ENCODE measurements at places on chromosomes 1 and 21.

GRCh38 chr1:160206036-160206389, 829 bp downstream of the PEA15 start:
- no peak for DNase-seq

DNA sequence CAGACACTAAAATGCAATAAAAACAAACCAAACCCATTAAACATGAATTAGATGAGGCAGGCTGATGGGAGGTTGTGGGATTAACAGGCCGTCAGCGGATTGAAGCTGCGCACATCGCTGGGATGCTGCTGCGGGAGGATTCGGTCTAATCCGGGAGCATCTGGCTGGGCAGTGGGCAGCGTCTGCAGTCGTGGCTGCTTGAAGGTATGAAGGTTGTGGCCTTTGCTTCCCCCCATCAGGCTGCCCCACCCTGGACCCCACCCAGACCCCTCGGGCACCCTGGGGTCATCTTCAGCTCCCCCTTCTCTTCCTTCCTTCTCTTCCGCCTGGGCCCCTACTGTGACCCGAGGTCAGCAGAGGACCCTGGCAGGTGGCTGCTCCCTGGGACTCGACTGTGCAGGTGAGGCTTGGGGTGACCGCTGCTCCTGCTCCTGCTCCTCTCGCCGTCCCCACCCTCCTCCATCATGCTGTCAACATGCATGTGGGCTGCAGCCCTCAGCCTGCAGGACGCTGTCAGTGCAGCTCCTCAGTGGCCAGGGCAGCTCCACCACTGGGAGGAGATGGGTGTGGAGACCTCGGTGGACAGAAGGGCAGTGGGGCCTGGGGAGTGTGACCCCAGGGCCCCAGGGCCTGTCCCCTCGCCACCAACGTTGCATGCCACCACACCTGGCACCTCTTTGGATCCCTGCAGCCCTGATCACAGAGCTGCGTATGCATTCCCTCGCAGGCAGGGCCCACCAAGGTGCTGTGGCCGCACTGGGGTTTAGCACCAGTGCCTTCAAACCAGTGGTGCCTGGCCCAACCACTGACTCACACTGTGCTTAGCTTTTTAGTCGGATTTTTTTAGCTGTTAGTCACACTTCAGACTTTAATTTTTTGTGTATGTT, 112.2 kb upstream of the COL6A1 start:
- no peak for DNase-seq

GRCh38 chr1:231701306-231701705, 74.7 kb downstream of the DISC1 start:
- no peak for DNase-seq

DNA sequence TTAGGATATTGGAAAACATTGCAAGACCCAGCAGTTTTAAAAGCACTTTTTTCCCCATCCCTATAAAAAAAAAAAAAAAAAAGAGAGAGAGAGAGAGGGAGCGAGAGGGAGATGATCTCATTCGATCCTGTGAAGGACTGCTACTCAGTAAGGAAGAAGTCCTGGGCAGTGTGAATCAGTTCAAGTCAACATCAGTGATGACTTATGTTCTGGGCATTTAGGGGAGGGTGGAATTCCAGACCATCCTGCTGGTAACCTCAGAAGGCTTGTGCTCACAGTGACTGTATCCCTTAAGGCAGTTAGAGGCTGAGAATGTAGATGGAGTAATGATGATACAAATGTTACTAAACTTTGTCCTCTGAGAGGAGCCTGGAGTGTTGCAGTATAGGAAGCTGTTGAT, 151.4 kb downstream of the TGFB2 start:
- DNase-seq: no peak

DNA sequence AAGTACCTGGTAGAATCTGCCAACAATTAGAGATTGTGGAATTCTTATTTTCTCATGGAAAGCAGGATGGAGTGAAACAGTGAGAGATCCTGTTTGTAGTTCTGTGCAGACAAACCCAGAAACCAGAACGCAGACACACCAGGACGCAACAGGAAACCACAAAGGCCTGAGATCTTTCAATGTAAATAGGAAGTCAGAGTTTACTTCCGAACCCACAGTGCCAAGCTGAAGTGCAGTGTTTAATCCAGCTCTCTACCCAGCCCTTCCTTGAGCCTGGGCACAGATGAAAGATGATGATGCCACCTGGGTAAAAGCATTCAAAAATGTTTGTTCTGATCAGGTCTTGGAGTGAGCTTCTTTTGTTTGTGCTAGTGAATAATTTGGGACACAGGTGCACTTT, 244.2 kb upstream of the HOOK1 start:
- DNase-seq: no peak

GRCh38 chr1:87226341-87226760, 102.3 kb upstream of the LMO4 start:
- DNase-seq: no peak

GRCh38 chr1:22313321-22313720, 138.3 kb upstream of the ZBTB40 start:
- no peak for DNase-seq

DNA sequence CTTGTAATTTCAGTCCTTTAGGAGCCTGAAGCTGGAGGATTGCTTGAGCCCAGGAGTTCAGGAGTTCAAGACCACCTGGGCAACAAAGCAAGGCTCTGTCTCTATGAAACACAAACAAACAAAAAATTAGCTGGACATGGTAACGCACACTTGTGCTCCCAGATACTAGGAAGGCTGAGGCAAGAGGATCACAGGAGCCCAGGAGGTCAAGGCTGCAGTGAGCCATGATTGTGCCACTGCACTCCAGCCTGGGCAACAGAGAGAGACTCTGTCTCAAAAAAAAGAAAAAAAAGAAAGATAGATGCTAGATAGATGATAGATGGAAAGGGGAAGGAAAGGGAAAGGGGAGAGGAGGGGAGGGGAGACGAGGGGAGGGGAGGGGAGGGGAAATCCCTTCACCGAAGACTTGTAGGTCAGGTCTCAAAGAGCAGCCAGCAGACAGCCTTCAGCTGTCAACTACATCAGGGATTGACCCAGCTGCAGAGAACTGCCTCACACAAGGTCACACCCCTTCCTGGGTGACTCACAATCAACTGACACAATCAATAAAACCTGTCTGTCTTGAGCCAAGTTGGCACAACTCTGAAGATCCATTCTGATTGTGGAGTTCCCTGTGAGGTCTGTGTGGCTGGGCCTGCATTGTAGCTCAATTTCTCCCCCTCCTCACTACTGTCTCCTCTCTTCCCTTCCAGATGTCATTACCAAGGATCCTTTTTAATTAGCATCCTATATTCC, 200.6 kb downstream of the RGS7 start:
- DNase-seq: no peak

DNA sequence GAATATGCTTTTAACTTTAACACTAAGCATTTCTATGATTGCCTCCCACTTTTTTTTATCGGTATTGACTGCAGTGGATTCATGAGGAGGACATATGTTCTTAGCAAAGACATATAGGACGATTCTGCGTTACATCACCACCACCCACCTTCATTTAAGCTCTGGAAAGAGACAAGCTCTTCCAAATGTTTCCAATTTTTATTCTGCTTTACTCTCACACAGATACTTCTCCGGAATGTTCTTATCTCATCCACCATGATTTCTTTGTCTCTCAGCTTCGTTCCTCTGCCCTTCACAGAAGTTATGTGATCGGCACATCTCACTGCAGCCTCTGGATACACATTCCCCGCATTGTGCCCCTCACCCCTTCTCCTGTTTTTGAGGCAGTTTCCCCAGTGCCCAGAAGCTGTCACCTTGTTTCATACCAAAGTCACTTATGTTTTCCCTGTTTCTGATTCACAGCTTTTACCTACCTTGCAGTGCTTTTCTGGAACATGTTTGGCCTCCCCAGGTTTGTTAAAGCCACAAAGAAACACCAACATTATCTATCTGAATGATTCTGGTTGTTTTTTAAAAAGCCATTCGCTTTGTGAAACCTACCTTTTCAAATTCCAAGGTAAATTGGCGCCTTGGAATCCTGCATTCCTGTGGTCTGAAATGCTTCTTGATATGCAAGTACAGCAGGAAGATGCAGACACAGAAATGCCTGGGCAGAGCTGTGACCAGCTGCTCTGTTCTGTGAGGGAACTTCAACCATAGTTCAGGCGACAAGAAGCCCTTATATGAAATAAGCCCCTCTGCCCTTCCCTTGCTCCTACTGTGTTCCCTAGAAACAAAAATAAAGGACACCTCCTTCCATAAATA, 1020.2 kb downstream of the TTLL7 start:
- no peak for DNase-seq

- DNase-seq: no peak
These were observed 5.1 kb downstream of the DISC1 start for GRCh38 chr1:231631717-231632116.

DNA sequence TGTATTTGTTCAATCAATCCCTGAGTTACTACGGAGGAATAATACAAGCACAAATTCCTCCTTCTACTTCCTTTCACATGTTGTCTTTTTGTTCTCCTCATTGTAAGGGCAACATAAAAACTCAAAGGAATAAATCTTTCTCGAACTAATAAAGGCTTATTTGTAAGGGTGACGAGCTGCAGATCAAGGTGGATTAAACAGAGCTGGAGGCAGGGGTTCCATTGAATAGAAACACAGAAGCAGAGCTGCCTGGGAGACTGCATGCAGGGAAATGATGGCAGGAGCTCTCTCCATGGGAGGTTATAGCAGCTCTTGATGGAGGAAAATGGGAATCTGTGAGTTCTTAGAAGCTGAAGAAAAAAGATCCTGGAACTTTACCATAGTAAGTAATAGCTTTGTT, 160.2 kb downstream of the CYYR1 start:
- DNase-seq: no peak

DNA sequence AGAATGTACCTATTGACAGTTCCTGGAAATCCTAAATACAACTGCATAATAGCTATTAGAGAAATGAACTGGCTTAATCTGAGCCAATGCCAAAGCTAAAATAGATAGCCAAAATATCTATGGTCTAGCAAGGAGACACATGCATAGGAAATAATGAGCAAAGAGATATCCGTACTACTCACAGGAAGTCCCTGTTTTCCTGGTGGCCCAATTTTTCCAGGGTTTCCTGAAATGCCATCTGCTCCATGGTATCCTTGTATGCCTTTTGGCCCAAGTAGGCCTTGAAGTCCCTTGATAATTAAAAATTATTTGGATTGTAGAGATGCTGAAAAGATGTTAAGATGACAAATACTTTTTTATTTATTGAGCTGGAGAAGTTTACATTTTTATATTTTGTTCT, 108.4 kb upstream of the ZNHIT6 start:
- DNase-seq: no peak

DNA sequence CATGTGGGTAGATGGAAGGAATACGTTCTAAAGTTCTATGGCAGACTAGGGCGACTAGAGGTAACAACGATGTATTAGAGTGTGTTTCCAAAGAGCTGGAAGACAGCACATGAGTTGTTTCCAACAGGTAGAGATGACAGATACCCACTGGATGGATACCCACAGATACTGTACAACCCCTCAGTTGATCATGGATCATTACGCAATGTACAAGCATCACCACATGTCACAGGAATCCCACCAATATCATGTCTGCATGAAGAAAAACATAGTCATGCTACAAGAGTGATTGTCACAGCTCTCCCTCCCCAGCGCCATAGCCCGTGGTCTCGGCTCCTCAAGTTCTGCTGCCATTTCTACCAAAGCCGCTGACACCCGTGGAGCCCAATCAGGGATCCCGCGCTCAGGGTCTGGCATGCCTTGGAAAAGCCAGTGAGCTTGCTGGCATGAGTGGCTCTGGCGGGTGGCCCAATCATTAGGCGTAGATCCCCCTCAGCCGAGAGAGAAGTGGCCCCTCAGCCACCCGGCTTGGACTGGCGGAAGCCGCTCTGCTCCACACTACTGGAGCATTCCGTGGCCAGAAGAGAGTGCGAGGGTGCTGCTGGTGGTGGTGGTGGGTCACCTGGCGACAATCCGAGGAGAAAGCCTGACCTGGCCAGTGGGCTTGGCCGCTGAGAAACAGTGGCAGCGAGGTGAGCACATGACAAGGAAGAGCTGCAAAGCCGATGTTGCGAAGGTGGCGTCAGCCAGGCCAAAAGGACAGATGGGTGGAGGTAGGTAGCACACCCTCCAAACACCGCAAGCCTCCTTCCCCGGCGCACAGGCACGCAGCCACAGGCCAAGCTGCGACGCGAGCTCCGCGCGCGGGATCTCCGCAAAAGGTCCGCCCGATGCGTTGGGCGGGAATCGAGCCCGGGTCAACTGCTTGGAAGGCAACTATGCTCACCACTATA, 65.7 kb upstream of the FCGR2A start:
- DNase-seq: peak; percentile 28

DNA sequence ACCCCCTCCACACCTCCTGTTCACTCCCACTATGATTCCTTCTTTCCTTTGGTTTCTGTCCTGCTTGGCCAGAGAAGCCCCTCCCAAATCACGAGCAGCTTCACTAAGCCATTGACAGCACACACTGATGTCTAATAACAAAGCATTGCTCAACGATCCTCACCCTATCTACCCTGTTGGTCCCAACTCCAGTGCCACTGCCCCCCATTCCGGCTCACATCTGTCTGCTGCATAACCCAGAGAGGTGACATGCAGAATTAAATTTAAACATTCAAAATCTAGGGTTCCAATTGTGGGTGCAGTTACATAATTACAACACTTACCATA, 236.9 kb downstream of the TTLL7 start:
- no peak for DNase-seq

DNA sequence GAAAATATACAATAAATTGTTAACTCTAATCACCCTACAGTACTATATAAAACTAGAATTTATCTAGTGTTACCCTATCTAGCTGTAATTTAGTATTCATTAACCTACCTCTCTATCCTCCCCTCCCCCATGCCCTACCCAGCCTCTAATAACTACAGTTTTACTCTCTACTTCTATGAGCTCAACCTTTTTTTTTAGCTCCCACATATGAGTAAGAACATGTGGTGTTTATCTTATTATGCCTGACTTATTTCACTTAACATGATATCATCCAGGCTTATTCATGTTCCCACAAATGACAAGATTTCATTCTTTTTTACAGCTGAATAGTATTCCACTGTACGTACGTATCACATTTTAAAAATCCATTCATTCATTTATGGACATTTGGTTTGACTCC, 46.0 kb upstream of the WARS2 start:
- no peak for DNase-seq

DNA sequence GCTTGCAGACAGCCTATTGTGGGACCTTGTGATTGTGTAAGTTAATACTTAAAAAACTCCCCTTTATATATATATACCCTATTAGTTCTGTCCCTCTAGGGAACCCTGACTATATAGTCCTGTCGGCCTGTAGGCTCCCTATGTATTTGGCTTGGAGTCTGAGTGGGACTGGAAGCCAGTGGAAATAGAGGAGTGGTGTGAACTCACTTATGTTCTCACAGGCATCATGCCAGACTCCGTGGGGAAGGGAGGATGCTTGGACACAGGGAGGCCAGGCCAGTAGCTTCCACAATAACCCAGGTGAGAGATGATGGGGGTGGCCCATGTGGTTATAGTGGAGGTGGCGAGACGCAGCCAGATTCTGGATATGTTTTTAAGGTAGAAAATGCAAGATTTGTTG, 136.7 kb upstream of the SYT6 start:
- no peak for DNase-seq

DNA sequence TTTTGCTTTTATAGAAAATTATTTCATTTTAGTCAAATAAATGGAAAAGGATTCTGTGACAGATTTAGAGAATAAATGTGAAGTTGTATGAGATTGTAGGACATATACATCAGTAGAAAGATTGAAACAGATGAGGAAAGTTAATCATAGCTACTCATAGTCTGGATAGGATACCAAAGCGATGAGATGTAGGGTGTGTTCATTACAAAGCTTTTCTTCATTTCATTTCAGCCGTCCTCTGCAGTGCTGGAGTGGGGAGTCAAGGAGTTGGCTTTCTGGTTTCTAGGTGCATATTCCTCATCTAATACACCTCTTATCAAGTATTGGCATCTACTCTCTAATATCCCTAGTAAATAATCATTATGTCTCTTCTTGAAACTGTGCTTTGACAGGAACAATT, 149.5 kb upstream of the NEGR1 start:
- no peak for DNase-seq

All from neural crest cell (in vitro differentiated cells).